ENCODE measurements at places on chromosomes 6 and 20. TPM values are rescaled to one million over a fixed set of nuclear protein-coding genes. Genes with fewer than 3 reads are reported as not detected.

DNA sequence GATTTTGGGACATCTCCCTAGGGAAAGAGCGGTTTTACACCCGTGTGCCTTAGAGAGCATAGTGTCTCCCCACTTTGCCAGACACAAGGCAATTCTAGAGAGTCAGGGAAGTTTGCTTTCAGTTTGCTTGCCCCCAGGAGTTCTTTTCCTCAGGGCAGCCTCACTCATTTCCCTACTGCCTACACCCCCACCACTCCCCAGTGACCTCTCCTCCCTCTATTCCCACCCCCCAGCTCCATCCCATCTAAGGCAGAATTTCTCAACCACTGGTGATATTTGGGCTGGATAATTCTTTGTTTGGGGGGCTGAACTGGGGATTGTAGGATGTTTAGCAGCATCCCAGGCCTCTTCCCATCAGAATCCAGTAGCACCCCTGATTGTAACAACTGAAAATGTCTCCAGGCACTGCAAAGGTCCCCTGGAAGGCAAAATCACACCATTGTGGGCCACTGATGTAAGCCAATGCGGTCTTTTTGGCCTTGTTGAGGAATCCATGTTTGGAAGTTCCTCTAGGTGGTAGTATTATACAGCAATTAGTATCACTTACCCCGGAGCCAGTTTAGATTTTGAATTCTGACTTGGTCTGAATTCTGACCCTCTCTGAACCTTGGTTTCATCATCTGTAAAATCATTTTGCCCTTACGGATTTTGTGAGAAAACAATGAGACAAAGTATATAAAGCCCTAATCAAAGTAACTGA, 1.3 kb downstream of the EPPIN start:
- peaks cover 30% of the 10 kb centered on the region for H3K27me3 ChIP-seq
- no peaks in the 10 kb centered on the region for H3K36me3 ChIP-seq
- no peaks in the 10 kb centered on the region for H3K4me1 ChIP-seq
- no peak for DNase-seq
- H3K27ac ChIP-seq, result no peak overlapping the region
- no peak overlapping the region for H3K4me3 ChIP-seq

- no peak overlapping the region for H3K27ac ChIP-seq
- no peak for DNase-seq
- no peaks in the 10 kb centered on the region for H3K36me3 ChIP-seq
- no peaks in the 10 kb centered on the region for H3K27me3 ChIP-seq
Observed at GRCh38 chr6:77415706-77416105, 47.6 kb downstream of the HTR1B start.

GRCh38 chr20:62151225-62151624, 7.7 kb downstream of the SS18L1 start:
- H3K36me3 ChIP-seq, result peaks cover 50% of the 10 kb centered on the region
- DNase-seq, result no peak
- H3K27ac ChIP-seq, result no peak overlapping the region
- H3K27me3 ChIP-seq, result no peaks in the 10 kb centered on the region
- H3K4me3 ChIP-seq, result no peak overlapping the region

GRCh38 chr20:646868-647233, 6.1 kb downstream of the SRXN1 start:
- H3K36me3 ChIP-seq, result peaks cover 12% of the 10 kb centered on the region
- no peak overlapping the region for H3K27ac ChIP-seq
- no peaks in the 10 kb centered on the region for H3K27me3 ChIP-seq

- H3K4me3 ChIP-seq, result no peak overlapping the region
- no peak for DNase-seq
- H3K27ac ChIP-seq, result no peak overlapping the region
- H3K36me3 ChIP-seq, result no peaks in the 10 kb centered on the region
- no peaks in the 10 kb centered on the region for H3K4me1 ChIP-seq
Observed at GRCh38 chr6:9121549-9121948, 686.2 kb upstream of the SLC35B3 start.

GRCh38 chr20:24731312-24731711, 217.8 kb upstream of the CST7 start:
- H3K27me3 ChIP-seq, result no peaks in the 10 kb centered on the region
- H3K36me3 ChIP-seq, result no peaks in the 10 kb centered on the region
- H3K27ac ChIP-seq, result no peak overlapping the region
- no peak overlapping the region for H3K4me3 ChIP-seq
- H3K4me1 ChIP-seq, result peaks cover 9% of the 10 kb centered on the region

DNA sequence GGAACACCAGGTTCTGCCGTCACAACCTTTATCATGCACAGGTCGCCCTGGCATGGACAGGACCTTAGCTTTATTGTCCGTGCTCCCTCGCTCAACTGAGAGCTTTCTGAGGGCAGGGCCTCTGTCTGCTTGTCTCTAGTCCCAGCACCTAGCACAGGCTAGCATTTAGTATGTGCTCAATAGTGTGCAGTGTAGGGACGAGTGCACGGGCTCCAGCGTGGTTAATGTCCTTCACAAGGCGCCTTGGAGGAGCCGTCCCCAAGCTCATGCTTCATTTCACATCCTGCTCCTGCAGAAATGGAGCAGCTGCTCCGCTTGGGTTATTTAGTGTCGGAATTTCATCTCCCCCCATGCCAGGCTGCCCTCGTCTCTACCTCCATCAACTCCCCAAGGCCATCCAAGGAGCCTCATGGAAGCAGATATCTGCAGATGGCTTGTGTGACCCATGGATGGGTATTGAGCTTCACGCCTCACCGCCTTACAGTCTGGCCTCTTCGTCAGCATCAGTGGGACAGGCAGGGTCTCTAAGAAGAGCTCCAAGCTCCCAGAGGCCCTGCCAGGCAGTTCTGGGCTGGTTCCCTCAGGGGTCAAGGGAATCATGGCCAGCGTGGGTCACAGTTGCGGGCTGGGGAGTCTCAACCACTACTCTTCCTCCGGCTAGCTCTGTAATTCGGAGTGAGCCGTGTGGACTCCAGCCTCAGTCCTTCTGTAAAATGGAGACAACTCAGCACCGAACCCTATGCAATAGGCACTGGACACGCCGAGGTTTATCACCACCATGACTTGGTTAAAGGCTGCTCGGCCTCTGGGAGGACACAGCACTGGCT, 60.8 kb upstream of the APCDD1L start:
- H3K27ac ChIP-seq, result no peak overlapping the region
- DNase-seq, result no peak
- H3K36me3 ChIP-seq, result no peaks in the 10 kb centered on the region
- peaks cover 14% of the 10 kb centered on the region for H3K27me3 ChIP-seq
- H3K4me1 ChIP-seq, result peaks cover 14% of the 10 kb centered on the region

DNA sequence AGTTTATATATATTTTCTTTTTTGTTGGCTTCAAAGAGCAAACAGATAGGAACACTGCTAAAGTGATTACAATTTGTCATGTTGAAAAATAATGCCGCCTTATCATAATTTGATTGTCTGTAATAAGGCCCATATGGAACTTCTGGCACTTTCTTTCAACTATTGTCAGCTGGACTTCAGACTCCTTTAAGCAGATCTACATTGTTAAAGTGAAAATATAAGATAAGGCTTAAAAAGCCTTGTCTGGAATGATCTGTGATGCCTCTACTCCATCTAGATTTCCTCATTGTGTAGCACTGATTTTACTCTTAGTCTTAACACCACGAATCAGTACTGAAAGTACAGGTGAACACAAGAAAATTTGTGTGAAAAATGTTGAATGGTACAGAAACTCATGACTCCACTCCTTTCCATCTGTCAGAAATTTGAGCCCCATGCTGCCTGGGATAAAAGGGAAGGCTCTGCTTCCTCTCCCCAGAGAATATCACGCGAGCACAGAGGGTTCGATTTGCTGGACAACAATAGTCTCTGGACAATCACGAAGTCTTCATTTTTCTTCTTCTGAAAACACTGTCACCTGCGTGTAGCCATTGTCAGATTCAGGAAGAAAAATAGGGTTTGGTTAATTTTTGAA, 56.0 kb downstream of the BCAS1 start:
- H3K36me3 ChIP-seq, result no peaks in the 10 kb centered on the region
- no peak overlapping the region for H3K27ac ChIP-seq
- DNase-seq, result no peak
- no peak overlapping the region for H3K4me3 ChIP-seq
- H3K27me3 ChIP-seq, result no peaks in the 10 kb centered on the region
- no peaks in the 10 kb centered on the region for H3K4me1 ChIP-seq

- no peak overlapping the region for H3K27ac ChIP-seq
- DNase-seq, result no peak
Observed at GRCh38 chr6:46690911-46691451, 3.3 kb downstream of the TDRD6 start.

- H3K36me3 ChIP-seq, result peaks cover 50% of the 10 kb centered on the region
- H3K4me3 ChIP-seq, result no peak overlapping the region
- H3K27me3 ChIP-seq, result no peaks in the 10 kb centered on the region
- peak; percentile 34 for DNase-seq
- no peaks in the 10 kb centered on the region for H3K4me1 ChIP-seq
- no peak overlapping the region for H3K27ac ChIP-seq
Observed at GRCh38 chr6:36478051-36478526, 35.3 kb downstream of the KCTD20 start.

DNA sequence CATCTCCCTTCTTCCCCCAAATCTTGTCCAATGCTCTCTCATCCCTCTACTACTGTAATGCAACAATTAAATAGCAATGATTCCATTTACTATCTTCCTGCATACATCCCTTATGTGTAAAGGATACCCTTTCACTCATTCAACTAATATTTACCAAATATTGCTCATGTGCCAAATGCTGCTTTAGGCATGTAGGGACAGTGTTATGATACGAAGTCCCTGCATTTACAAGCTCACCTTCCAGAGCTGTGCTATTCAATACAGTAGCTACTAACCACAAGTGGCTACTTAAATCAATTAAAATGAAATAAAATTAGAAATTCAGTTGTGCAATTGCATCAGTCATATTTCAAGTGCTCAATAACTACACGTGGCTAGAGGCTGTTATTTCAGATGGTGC, 41.1 kb downstream of the GMDS start:
- no peak overlapping the region for H3K27ac ChIP-seq
- no peaks in the 10 kb centered on the region for H3K27me3 ChIP-seq
- no peaks in the 10 kb centered on the region for H3K4me1 ChIP-seq
- no peaks in the 10 kb centered on the region for H3K36me3 ChIP-seq
- no peak overlapping the region for H3K4me3 ChIP-seq

DNA sequence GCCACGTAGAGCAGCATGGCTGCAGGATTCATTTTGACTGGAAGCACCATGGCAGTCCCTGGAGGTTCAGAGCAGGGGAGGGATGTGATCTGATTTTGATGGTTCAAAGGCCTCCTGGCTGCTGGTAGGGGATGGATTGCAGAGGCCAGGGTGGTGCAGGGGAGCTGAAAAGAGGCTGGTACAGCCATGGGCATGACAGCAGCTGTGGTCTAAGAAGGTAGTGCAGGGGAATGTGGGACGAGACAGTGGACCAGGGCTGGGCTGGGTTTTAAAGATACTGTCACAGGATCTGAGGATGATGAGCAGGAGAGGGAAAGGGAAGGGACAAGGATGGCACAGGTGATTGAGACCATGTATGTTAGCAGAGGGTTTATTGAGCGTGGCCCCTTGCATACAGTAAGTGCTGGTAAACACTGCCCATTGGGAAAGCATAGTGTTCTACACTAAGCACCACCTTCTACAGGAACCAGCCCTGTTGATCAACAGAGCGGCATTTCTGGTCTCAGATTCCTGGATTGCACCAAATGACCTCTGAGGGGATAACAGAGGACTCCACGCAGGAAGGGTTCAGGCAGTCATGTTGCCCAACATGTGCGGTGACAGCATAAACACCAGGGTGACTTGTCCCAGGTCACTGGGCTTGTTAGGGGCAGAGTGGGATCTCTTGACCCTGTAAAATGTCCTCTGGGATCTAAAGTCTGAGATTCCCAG, 14.5 kb upstream of the SIRPA start:
- no peaks in the 10 kb centered on the region for H3K4me1 ChIP-seq
- DNase-seq, result no peak
- H3K27ac ChIP-seq, result no peak overlapping the region

DNA sequence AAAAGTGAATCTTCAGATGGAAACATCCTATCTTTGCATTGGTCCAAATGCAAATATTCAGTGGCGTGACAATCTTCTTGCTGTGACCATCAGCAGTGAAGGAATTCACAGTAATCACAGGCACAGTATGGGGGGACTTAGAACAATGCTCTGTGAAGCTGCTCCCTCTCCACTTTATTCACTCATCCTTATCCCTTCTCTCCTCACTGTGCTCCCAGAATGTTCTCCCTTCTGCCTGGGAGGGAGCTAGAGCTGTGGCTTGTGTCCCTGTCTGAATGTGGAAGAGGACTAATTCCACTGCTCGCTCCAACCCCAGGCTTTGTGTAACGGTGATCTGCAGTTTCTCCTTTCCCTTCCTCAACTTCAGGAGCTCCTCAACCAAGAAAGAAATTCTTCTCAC, 243.7 kb downstream of the ALDH8A1 start:
- H3K4me1 ChIP-seq, result no peaks in the 10 kb centered on the region
- no peaks in the 10 kb centered on the region for H3K36me3 ChIP-seq
- H3K27ac ChIP-seq, result no peak overlapping the region
- no peak for DNase-seq

DNA sequence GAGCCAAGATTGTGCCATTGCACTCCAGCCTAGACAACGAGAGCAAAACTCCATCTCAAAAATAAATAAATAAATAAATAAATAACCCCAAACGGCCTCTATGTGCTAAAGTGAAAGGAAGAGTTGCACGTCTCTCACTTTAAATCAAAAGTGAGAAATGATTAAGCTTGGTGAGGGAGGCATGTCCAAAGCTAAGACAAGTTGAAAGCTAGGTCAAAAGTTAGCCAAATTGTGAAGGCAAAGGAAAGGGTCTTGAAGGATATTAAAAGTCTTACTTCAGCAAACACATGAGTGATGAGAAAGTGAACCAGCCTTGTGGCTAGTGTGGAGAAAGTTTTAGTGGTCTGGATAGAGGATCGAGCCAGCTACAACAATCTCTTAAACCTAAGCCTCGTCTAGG, 14.3 kb downstream of the ZBP1 start:
- DNase-seq, result no peak
- H3K27ac ChIP-seq, result no peak overlapping the region
- no peak overlapping the region for H3K4me3 ChIP-seq
- H3K4me1 ChIP-seq, result no peaks in the 10 kb centered on the region

Gene TMEM200A
- 1.9 TPM for total RNA-seq

Gene DYNLT2
- 4.3 TPM for total RNA-seq

Gene TTK
- total RNA-seq, result 82.2 TPM

Gene SLC23A2
- 19.1 TPM for total RNA-seq

Gene SRSF12
- 8.3 TPM for total RNA-seq

Gene BPIFB1
- not detected for total RNA-seq

Gene SYNDIG1
- total RNA-seq, result 0.05 TPM

Gene IFNGR1
- total RNA-seq, result 28.1 TPM

Gene PHACTR1
- total RNA-seq, result 0.20 TPM
